Inflammatory macrophage treated with lipopolysaccharide for 4 hours (primary cell): ENCODE measurements at places on chromosomes 1 and 21.

DNA sequence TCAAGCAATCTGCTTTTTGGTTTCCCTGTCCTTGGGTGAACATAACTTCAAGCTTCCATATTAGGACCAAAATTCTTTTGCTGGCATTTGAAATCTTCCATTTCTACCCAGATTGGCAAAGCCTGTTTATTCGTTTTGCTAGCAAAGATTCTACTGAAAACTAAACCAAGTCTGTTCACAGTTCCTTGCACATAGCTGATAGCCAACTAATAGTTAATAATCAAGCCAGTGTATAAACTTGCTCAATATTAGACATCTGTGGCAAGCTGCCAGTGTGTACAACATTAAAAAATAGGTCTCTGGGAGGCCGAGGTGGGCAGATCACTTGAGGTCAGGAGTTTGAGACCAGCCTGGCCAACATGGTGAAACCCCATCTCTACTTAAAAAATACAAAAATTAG, 6.3 kb downstream of the APP start:
- no peak for DNase-seq

- no peak for DNase-seq
Observed at GRCh38 chr1:190303501-190303900, 174.2 kb downstream of the BRINP3 start.

GRCh38 chr1:212621043-212621948, 12.7 kb downstream of the ATF3 start:
- no peak for DNase-seq

DNA sequence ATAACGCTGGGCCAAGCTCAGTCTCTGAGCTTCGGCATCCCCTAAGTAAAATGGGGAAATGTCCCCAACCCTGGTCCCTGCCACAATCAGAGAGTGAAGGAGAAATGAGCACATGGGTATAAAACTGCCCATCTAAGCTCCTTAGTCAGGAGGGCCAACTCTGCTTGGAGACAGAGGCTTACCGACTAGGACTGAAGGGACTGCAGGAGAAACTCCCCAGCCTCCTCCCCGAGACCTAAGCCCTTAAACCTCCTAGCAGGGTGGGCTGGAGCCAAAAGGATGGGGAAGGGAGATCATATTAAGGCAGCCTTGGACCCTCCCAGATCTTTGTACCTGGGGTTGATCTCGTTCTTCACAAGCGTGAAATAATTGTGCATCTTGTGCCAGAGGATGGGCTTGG, 5.5 kb downstream of the ETNK2 start:
- DNase-seq, result no peak

GRCh38 chr1:97824624-97825023, 96.2 kb downstream of the DPYD start:
- no peak for DNase-seq

- DNase-seq, result no peak
Observed at GRCh38 chr1:98404866-98405265, 256.7 kb upstream of the SNX7 start.

- no peak for DNase-seq
Observed at GRCh38 chr1:165891111-165891860, 63.9 kb downstream of the UCK2 start.

DNA sequence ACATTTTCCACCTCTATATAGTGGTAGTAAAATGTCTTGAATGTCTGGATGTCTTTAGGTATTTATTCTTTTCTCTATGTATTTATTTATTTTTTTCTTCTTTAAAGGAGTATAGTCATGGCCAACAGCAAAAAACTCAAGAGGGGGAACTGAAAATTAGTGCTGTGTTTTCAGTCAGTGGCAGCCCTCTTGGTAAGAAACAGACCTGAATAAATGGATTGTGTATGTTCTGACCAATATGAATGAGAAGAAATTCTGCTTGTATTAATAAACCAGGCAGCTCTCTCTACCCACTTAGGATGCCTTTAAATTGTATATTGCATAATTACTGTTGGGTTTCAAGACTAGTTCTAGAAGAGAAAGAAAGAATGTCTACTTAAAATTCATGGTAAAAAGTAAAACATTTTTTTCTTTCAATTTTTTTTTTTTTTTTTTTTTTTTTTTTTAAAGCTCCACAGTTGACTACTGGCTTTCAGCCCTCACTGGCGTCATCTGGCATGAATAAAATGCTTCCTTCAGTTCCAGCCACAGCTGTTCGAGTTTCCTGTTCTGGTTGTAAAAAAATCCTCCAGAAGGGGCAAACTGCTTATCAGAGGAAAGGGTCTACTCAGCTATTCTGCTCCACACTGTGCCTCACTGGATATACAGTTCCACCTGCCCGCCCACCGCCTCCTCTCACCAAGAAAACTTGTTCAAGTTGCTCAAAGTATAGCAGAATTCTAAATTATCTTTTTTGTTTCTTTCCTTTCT, 101.6 kb downstream of the ZMYM4 start:
- no peak for DNase-seq

DNA sequence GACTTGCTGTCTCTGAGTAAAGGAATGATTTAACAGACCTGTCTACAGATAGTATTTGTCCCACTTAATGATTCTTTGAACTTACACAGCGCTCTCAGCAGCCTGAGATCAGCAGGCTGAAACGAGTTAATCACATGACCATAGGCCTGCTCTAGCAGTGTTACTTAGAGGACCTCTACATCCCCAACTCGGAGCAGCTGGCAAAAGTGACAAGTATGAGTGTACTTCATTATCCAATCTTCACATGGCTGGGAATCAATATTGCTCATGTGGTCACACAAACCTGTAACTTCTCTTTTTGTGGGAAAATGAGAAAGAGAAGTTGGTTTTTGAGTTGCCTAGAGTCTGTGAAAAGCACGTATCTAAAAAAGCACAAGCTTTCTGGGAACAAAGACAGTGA, 11.4 kb upstream of the ATP13A2 start:
- DNase-seq, result peak; percentile 78

DNA sequence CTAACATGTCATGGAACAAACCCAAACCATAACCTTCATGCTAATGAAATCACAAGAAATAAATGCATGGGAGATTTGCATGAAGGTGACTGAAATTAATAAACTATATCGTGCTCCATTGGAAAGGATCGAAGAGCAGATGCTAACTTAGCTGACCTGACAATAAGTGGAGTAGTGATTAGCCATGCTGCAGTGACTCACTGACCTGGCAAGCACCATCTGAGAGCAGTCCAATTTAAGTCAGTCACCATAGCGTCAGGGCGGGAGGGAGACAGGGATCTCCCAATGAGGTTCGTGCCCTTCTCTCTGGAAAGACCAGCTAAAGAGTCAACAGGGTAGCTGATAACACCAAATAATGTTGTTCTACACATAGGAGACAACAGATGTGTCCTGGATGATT, 21.5 kb downstream of the OLIG2 start:
- DNase-seq, result no peak

- no peak for DNase-seq
Observed at GRCh38 chr1:115666702-115667101, 24.9 kb downstream of the VANGL1 start.

GRCh38 chr1:2360588-2361364, 30.6 kb downstream of the MORN1 start:
- DNase-seq, result no peak

DNA sequence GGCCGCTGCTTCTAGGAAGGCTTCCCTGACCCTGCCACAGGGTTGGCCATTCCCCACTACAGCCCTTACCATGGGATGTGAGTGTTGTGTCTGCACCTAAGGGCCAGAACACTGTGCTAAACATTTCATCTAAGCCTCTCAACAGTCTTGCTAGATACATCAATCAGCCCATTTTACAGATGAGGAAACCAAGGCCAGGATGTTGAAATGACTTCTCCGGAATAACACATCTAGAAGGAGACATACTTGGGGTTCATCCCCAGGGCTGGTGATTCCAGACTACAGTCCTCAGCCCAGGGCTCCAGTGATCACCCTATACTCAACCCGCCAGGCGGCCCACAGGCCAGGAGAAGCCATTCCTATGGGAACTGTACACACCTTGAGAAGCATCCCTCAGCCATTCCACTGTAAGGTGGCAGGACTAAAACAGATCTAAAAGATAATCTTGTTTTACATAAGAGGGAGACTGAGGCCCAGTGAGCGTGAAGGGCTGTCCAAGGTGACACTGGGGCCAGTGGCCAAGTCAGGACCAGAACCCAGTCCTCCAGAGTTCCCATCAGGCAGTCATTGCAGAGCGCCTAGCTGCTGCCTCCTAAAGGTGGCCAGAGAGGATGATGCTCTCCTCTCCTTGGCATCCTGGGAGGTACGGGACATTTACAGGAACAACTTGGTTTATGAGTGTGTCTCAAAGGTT, 119.5 kb downstream of the GLIS1 start:
- DNase-seq, result no peak

DNA sequence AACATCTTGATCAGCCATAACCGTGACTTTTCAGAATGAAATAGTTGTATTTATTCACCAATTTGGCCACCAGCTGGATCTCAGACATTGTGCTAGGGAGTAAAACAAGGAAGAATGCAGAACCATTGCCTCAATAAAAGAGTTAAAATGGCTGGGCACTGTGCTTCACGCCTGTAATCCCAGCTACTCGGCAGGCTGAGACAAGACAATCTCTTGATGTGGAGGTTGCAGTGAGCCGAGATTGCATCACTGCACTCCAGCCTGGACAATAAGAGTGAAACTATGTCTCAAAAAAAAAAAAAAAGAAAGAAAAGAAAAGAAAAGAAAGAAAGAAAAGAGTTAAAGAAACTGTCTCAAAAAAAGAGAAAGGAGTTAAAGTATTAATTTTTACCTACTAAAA, 199.5 kb downstream of the TPR start:
- DNase-seq, result no peak

DNA sequence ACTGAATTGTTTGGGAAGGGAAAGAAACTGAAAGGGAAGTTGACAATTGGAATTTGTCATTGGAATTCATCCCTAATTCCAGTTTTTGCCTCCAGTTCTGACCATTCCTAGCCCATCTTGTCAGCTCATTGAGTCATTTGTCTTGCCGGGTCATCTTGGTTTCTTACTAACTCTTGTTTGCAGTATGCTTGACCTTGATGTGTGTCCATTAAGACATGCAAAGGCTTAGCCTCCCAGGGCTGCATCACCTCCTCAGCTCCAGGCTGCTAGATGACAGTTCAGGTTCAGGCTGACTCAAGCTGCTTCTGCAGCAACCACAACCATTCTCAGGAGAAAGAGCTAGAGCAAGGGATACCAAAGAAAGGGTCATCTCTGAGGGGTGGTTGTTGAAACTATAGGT, 151.3 kb upstream of the PTGFR start:
- DNase-seq, result no peak

- no peak for DNase-seq
Observed at GRCh38 chr1:93255222-93256079, 74.9 kb downstream of the CCDC18 start.

GRCh38 chr21:16423921-16424320, 694.1 kb downstream of the USP25 start:
- no peak for DNase-seq

DNA sequence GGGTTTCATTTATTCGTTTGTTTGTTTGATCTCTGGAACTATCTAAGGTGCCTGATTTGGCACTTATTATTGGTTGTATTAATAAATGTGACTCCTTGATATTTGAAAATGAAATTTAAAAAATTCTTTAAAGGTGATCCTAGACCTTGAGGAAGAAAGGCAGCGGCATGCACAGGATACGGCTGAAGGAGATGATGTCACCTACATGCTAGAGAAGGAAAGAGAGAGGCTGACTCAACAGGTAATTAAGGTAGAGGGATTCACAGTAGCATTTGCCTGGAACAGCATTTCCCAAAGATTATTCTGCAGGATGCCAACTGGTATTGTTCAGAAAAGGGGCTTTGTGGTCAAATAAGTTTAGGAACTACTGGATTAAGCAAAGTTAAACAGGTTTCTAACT, 54.4 kb upstream of the WNT2B start:
- no peak for DNase-seq

- no peak for DNase-seq
Observed at GRCh38 chr1:9475061-9475627, 64.1 kb upstream of the SLC25A33 start.

GRCh38 chr21:35579520-35580293, 480.6 kb downstream of the SETD4 start:
- DNase-seq, result peak; percentile 7

DNA sequence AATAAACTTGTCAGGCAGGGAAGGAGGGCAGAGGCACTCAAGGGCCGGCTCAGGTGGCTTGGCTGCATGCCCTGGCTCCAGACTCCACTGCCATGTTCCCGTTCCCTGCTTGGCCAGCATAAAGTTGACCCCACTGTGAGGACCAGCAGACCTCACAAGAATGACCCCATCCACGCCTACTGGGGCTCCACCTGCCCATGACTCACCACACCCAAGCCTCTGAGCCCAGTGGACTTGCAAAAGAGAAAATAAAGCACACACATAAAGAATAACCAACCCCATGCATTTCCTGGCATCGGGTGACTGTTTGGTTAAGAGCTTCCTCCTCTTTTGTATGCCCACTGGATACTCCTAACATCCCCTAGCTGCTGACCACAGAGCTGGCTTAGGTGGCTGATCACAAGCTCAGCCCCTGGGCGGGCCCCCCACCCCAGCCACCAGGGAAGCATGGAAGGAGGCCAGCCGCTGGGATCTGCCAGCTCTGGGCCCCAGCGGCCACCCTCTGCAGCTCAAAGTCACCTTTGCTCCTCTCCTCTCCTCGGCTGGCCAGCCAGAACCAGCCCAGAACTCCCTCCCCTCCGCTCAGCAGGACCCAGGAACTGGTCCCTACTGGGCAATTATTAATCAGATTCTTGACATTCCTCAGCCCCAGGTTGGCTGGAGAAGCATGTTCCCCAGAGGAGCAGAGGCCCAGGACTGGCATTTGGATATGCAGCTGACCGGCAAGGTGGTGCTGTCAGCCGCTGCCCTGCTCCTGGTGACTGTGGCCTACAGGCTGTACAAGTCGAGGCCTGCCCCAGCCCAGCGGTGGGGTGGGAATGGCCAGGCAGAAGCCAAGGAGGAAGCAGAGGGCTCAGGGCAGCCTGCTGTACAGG, at the start of gene KLHDC7A:
TSS of gene KLHDC7A (plus strand) at position 616 of the 875 bp plus-strand sequence. CDS start at position 668, 52 bp downstream.
- DNase-seq, result peak; percentile 12

DNA sequence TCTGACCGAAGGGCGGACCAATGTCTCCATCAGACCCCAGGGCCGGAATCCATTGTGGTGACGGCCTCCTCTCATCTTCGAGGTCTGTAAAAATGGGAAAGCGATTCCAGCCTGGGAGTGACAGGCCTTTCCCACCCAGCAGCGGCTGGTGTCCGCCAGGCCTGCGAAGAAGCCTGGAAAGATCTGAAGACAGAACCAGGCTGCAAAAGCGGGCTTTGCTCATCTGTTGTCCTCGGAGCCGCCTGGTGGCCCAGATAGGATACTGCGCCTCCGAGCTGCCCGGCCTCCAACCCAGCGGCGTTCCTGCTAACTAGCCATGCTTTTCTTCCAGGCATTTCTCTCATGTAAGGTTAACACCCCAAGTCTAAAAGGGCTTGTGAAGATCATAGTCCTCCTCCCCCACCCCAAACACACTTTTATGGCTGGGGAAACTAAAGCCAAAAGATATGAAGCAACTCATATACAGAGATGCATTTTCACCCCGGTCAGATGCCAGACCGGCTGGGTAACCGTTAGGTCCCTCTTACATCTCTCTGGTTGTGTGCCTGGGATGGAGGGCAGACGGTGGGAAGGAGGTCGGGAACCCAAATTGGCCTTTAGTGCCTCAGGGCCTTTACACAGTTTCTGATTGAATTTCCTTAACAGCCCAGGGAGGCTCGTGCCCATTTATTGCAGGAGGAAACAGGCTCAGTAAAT, 1.9 kb upstream of the DHRS3 start:
- DNase-seq, result peak; percentile 82

- DNase-seq, result no peak
Observed at GRCh38 chr1:114111731-114112641, 41.7 kb downstream of the SYT6 start.

- DNase-seq, result peak; percentile 30
Observed at GRCh38 chr1:192747943-192748342, 60.9 kb upstream of the RGS2 start.
